NCI-H345 (cell line): ENCODE measurements at places on chromosomes 5 and 9.

DNA sequence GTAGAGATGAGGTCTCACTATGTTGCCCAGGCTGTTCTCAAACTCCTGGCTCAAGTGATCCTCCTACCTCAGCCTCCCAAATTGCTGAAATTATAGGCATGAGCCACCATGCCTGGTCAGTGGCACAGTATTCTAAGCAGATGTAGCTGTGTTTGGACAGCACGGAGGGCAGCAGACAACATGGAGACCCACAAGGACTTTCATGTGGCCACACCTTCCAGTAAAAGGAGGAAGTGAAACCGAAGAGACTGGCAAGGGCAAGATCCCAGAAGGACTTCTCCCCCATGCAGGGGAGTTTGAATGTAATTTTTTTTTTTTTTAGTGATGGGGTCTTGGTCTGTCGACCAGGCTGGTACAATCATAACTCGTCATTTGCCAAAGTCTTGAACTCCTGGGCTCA, 172.2 kb downstream of the TRPM3 start:
- DNase-seq, result no peak

- DNase-seq, result no peak
These were observed 568.7 kb upstream of the ADAMTS16 start for GRCh38 chr5:4571248-4571948.

- no peak for DNase-seq
These were observed 157.6 kb downstream of the DENND1A start for GRCh38 chr9:123772374-123772773.

DNA sequence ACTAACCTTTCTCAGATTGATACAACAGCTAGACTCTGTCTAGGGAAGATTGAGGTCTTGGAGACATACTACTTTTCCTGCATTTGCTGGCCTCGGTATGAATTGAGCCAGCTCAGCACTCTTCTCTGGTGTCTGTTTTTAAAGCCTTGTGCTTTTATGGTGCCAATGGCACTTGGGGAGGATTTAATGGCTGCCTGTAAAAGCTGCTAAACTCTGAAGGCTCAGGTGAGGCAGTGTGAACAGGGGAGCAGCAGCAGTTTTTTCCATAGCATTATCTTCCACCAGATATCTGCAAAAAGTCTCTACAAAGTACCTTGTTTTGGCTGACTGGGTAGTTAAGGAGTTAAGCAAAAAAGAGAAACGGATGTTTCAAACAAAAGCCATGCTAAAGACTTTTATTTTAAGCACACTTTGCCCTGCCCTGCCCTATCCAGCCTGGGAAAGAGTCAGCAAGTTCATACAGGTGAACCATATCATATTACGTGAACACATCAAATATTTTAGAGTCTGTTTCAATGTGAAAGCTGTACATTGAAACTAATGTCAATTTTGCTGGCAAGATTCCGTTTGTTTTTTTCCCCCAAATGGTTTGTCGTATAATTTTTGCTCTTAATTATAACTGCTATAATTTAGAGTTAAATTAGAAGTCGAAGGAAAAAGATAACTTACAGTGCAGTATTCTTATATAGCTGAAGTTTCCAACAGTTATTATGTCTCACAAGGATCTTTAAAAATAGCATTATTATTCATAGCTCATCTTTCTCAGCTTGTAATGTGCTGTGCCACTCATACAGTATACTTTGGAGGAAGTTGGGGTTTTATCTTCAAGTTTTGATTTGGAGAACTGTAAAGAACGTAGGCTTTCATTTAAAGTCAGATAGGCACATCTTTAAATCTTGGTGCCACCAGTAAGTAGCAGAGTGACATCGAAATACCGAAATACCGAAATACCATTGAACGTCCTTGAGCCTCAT, 424.1 kb upstream of the CD180 start:
- DNase-seq, result no peak

- no peak for DNase-seq
These were observed 99.2 kb upstream of the BOD1 start for GRCh38 chr5:173715607-173716006.

GRCh38 chr9:20563917-20564316, 58.4 kb downstream of the MLLT3 start:
- DNase-seq, result no peak

GRCh38 chr9:133539991-133540697, 5.6 kb downstream of the ADAMTSL2 start:
- no peak for DNase-seq

DNA sequence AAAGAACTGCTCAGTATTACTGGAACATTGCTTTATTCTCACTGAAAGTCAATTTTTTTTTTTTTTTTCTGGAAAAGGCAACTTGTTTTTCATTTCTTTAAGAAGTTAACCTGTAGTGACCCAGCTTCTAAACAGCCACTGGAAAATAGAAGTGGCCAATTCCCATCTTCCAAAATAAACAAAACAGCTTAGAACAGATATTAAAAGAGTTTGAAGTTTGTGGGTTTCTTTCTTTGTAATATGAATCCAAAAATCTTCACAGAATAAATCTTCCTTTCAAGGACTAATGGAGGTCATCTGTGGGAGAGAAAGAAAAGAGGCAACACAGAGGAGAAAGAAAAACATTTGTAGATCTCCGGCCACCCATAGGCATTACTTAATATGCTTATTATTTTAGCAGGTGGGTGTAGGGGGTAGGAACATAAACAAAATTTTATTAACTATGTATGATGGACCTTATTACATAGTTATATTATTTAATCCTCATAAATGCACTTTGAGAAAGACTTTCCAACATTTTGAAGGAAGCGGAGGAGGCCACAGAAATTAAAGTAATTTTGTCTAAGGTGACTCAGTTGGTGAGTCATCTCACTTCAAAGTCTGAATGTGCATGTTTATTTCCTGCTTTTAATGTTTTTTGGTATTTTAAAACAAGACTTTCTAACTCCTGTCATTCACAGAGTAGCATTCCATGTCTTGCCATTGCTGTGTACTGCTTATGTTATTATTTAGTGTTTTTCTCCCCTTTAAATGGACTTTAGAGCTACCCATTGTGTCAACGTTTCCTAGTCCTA, 1791.8 kb upstream of the WWC1 start:
- DNase-seq, result no peak

DNA sequence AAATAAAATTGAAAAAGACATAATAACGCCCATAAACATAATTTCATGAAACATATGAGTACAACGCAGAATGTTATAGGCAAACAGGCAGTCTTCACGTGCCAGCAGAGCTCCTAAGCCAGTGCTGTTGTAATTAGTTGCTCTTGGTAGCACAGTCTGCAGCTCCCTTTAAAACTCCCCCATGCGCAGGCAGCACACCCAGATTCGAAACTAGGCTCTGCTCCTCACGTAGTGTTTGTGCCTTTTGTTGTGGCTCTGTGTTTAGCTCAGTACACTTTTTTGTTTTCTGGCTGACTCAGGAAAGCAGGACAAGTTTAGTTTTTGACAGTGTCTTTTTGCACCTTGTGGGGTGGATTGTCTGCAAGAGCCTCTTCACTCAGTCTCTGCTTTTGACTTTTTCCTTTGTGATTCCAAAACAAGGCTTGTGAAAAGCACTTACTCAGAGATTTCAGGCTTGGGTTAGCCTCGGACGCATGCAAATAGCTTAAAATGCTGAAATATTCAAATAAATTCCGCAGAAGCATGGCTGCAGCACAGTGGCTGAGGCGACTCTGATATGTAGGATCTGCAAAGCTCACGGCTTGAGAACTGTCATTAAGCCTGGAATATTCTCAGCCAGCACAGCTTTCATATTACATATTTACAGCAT, 113.6 kb downstream of the IRX1 start:
- DNase-seq, result no peak

- no peak for DNase-seq
These were observed 40.5 kb upstream of the IFNK start for GRCh38 chr9:27483576-27483975.

DNA sequence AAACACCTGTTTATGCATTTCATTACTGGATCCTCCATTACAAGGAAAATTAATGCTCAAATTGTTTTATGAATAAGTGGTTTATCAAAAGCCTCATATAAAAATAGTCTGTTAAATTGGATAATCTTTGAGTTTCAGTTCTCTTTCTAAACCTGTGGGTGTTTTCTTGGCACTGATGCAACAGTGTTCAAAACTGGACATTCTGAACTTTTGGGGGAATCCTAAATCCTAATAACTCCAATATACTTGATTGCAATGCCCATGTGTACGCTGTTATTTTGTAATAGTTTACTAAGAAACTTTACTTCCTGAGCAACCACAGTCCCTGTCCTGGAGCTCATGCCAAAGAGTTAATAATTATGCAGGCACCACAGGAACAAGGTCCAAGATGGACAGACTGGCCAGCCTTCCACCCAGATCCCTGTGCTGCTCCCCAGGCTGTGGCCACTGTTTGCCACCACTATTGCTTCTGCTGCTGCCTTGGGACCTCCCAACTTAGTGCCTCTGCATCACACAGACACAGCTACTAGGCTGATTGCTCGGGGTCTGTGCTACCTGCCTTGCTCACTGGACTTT, 14.0 kb downstream of the IRGM start:
- DNase-seq, result no peak

GRCh38 chr5:151125421-151125820, 32.2 kb downstream of the ANXA6 start:
- no peak for DNase-seq
